ENCODE measurements at places on chromosomes 2 and 18.
A peak's percentile ranks its signal among the peaks of the same experiment; 100 is the strongest.

- DNase-seq, result peak; percentile 84
These were observed 1552.3 kb upstream of the SLC39A10 start for GRCh38 chr2:194104687-194105086.

DNA sequence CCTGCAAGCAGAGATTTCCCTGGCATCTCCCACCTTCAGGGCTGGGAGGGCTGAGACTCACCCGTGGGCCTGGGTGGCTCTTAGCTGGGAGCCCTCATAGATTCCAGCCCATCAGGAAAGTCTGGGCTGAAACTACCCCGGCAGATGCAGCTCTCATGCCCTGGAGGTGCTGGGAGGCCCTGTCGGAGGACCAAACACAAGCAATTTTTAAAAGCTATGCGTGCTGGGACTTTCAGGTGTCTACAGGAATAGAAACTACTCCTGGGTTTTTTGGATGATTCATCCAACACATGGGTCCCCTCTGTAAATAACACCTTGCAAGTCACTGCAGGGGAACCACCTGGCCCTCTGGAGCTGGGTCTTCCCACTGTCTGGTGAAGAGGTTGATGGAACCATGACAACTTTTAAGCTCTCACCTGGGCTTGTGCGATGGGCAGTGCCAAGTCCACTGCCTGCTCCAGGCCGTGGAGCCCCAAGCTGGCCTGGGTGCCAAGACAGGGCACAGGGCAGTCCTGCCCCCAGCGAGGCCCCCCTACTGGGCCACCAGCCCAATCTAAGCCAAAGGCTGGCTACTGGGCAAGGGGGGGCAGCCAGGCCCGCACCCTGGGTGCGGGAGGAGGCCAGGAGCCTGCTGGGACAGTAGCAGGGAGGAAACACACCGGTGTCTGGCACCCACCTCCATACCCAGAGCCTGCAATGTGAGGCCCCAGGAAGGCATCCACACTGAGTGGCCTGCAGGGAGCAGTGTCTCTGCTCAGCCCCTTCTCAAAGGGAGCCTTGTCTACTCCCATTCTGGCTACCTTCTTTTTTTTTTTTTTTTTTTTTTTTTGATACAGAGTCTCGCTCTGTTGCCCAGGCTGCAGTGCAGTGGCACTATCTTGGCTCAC lies 1.1 kb upstream of the GPR55 start:
- no peak for DNase-seq

GRCh38 chr18:45722899-45723298 lies 1.1 kb upstream of the SLC14A1 start:
- peak; percentile 95 for DNase-seq

DNA sequence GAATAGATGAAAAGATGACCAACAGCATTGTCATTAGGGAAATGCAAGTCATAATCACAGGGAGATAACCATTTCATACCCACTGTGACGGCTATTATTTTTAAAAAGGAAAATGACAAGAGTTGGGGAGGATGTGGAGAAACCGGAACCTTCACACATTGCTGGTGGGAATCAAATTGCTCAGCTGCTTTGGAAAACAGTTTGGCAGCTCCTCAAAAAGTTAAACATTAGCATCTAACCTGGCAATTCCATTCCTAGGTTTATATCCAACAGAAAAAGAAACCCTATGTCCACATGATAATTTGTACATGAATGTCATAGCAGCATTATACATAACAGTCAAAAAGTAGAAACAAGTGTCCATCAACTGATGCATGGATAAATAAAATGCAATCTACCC lies 58.2 kb downstream of the KCNG3 start:
- DNase-seq, result no peak

DNA sequence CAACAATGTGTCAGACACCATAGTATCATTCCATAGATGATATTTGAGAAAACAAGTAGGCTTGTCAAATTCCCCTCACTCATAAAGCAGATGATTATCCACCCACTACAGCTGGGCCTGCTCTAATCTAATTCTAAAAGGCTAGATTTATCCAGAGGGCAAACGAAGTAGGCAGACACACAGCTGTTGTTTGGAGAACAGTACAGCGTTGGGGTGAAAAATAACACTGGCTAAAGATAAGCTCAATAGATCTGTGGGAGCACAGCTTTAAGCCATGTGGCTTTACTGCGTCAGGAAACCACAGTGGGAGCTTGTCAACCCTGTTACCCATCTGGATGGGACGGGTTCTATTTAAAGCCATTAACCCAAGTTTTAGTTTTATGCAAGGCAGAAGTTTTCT lies 48.9 kb upstream of the COBLL1 start:
- peak; percentile 28 for DNase-seq

DNA sequence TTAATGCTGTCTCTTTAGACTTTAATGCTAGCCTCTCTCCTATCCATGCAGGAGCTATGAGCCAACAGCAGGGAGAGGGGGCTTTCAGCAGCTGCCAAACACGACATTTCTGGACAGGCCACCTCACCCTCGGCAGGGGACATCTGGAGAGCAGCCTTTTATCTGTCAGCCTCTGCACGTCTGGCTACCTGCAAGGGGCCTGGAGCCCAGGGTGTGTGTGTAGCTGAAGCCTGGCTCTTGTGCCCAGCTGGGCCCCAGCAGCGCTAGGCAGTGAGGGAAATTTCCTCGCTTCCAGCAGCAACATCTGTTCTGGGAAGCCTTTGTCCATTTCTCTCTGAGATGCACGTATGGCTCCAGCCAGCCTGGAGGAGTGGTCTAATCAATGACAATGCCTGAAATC lies 728.7 kb upstream of the ID2 start:
- no peak for DNase-seq

- no peak for DNase-seq
These were observed 144.3 kb upstream of the PELI1 start for GRCh38 chr2:64288321-64289193.

DNA sequence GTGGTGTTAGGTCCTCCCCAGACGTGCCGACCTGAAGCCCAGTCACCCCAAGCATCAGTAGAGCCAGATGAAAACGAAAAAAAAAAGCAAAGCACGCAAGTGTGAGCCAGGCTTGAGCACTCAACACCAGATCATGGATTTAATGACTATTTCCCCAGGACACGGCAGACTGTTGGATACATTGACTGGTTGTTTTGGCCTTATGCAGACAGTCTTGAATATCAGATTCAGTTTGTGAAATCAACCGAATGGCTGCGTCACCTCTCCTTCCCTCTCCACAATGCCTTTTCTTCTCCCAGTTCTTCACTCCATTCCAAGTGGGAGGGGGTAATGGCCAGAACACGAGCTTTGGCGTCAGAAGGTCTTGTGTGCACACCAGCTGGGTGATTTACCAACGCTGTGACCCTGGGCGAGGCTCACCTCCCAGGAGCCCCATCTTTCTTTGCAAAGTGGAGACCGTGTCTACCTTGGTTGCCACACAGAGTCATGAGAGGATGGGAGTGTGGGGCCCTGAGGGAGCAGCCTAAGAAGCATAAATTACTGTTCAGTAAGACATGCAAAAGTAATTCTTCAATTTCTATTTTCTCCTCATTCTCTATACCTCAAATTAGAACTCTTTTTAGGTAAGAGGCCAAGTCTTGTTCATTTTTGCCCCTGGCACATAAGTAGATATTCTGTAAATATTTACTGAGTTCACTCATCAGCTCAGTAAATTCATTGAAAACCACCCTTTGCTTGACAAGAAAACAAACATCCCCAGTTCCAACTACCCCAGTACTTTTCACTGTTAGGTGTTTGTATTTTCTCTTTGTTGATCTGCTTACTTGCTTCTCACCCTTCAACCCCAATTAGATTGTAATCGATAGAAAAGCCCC lies 181.1 kb upstream of the COPS8 start:
- DNase-seq, result no peak

- peak; percentile 25 for DNase-seq
These were observed 36.3 kb downstream of the MOGAT1 start for GRCh38 chr2:222707689-222708273.

- DNase-seq, result no peak
These were observed 170.1 kb downstream of the HAUS1 start for GRCh38 chr18:46274266-46274665.

DNA sequence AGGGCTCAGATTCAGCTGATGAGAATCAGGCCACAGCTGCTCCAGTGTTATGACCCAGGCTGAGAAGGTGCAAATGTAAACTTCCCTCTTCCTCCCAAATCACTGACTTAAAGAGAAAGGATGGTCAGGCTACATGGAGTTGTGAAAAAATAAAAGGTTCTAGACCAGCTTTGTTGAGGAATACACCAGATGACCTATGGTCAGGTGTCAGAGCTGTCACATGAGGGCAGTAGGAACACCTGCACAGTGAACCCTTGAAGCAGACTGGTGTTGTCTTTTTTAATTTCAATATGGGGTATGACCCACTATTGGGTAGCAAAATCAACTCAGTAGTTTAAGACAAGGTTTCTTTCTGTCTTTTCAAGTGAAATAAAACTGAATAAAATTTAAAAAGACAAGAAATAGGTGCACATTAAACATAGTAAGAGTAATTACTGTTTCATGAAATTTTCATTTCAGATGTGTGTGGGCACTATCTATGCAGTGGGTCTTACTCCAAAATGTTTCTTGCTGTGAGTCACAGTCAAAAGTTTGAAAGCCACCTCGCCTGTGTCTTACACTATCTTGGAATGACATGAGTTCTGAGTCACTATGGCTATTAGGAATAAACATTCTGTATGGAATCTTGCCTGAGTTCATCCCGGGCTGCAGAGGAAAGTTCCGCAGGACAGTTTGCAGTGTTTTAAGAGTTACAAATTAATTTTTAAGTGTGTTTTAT lies 83.6 kb downstream of the ACVR1 start:
- no peak for DNase-seq

DNA sequence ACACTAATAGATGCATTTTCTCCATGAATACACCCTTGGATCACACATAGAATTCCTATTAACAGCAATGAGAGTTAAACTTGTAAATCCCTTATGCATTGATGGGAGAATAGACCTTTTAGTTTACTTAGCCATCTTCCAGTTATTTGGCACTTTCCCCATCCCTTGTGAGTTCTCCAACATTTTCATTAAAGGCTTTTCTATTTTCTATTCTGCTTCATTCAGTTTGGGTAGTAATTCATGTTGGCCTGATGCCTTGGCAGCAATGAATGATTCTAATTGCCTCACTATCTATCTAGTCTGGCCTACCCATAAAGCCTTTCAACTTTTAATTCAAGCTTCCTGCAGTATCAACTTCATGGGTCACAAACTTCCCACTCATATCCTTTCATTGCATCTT lies 32.3 kb downstream of the TBR1 start:
- no peak for DNase-seq

DNA sequence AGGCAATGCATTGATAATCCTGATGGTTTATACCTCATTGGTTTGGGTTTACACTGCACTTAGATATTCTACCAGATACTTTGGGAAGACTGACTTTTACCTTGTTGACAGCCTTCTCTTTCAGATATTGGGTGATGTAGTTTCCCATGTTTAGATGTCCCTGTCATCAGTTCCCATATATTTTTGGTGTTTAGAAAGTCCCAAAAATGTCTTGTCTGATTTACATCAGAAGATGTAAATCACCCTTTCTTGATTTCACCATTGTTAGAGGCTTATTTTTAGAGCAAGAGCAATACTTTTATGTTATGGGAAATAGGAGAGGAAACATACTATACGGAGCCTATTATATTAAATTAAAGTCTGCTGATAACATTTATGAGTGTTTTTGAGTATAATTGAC lies 14.4 kb upstream of the CCDC102B start:
- DNase-seq, result no peak

- DNase-seq, result no peak
These were observed 108.2 kb upstream of the PTPRM start for GRCh38 chr18:7458884-7459283.

GRCh38 chr2:136171223-136171622 lies 53.3 kb upstream of the CXCR4 start:
- no peak for DNase-seq

- no peak for DNase-seq
These were observed 62.0 kb downstream of the ODC1 start for GRCh38 chr2:10385933-10386773.

DNA sequence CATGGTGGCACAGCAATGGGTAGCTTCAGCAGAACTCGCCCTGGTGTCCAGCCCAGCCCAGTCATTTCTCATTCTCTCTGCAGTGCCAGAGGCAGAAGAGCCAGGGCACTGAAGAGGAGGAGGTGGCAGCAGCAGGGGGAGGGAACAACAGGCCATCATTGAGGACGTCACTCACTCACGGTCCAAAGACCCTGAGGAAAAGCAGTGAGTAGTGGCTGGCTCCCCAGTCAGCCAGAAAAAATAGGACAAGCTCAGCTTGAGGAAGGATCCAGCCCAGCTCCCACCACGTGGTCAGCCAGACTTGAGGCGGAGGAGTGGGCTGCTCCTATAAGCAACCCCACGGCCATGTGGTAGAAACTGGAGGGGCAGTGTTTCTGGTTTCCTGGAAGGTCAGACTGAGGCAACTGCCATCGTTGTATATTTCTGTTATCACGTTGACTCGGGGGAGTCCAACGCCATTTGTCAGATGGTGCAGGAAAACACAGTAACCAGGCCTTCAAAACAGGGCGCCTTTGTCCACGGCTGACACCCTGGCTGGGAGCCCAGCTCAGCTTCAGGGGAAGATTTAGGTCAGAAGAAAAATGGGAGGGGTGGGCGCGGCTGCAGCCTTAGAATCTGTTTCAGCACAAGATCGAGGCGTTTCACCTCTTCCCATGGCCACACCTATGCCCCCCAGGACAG lies 19.0 kb upstream of the TMEM247 start:
- no peak for DNase-seq

DNA sequence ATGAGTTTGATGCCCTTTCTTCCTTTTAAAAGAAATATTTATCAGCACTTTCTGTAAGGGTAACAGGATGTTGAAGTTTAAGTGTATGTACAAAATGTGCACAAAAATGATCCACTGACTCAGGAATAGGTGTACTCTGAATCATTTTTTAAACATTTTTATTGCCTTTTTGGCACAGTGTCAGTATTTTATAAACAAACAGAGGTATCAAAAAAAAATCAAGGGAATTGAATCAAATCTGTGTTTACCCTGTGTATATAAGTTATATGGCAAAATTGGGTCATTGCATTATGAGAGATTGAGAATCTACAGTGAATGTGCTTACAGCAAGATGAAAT lies 513.9 kb upstream of the NETO1 start:
- no peak for DNase-seq

DNA sequence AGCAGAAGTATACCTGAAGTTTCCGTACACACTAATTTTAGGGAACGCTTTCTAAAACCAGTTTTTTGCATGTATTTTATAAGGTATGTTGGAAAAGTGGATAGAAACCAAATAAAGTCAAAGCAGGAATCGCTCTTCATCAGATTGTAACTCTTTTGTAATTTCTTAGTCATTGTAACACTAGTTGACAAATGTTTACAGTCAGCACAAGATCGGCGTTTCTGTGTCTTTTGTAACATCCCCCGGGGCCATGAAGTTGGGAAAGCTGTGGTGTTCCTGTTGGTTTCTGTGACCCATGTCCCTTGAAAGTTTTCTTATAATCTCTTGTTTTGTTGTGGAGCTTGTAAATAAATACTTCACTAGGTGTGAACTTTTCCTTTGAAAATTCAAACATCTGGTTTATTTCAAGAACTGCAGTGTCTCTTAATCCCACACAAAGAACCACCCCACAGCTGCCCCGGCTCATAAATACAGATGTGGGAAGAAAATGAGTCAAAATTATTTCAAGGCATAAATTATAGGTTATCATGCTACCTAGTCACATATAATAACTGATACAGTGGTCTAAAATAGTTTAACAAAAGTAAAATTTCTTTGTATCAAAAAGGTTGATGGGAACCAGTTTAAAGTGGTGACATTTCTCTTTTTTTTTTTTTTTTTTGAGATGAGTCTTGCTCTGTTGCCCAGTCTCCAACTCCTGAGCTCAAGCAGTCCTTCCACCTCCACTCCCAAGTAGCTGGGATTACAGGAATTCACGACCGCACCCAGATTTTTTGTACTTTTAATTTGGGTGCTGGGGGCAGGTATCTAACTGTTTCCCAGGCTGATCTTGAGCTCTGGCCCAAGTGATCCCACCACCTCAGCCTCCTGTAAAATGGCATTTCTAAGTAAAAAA lies 751 bp upstream of the NMI start:
- peak; percentile 91 for DNase-seq
